ENCODE measurements at places on chromosomes 12 and 14. TPM values are rescaled to one million over a fixed set of nuclear protein-coding genes. Genes with fewer than 3 reads are reported as not detected.

The PTPRO gene
- total RNA-seq = 11.9 TPM

The HELB gene
- 3.8 TPM for total RNA-seq

The ETNK1 gene
- total RNA-seq = 66.0 TPM

The TAS2R8 gene
- total RNA-seq = not detected

The FAM222A gene
- 3.1 TPM for total RNA-seq

The PTHLH gene
- 0.94 TPM for total RNA-seq

The PAX9 gene
- total RNA-seq = 1.4 TPM

Measured in left lung (tissue), 14 donors.